ENCODE measurements at places on chromosomes 2 and 18.

DNA sequence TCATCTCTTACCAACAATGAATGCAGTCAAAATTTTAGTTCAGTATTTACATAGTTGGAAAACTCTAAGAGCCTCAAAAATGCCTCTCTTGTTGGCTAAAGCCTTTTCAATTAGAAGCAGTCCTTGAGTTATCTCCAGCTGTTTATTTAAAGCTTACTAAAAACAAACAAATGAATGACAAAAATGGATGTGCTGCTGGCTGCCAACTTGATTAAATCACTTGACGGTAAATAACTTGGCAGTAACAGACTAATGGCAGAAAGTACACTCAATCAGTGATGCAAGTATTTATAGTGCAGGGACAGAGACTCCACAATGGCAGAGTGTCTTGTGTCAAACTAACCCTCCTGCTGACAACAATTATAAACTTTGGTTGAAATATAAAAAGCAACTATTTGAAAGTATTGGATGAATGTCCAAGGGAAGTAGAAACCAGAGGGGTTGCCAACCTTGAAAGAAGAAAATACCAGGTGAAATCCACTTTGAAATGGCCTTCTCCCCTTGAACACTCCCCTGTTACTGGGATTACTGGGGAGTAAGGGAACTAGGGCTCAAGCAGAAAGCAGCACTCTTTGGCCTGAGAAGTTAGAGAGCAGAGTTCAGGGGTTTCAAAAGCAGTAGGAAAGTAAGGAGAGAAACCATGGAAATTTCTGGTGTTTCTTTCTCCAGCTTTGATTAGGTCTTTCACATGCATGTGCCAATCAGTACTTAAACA lies 245.2 kb upstream of the SPHKAP start:
- no peak for DNase-seq

DNA sequence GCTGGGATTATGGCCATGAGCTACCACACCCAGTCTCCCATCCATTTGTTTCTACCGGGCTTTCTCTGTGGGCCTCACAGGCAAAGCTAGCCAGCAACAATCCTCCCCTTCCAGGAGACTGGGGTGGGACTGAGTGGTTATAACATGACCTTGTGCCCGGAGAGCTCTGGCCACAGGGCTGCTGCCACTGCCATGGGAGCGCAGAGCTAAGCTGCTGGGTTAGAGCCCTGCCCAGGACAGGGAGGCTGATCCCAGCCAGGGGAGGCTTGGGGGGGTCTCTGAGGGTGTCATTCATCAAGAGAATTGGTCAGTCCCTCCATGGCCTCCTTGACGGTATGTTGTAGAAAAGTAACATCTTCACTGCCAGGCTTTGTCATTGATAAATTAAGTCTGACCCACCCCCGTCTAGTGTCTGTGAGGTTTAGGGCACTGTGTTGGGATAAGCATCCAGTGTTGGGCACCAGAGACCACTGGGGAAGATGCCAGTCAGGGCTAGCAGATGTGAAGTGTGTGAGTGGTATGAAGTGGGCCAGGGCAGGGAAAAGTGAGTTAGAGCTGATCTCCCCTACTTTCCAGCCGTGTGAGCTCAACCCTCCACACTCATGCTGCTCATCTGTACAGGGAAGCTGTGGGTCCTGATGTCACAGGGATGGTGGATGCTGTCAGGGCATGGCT lies 368.4 kb upstream of the HS6ST1 start:
- DNase-seq, result no peak

GRCh38 chr2:113220970-113221708 lies 47.4 kb downstream of the PSD4 start:
- no peak for DNase-seq

DNA sequence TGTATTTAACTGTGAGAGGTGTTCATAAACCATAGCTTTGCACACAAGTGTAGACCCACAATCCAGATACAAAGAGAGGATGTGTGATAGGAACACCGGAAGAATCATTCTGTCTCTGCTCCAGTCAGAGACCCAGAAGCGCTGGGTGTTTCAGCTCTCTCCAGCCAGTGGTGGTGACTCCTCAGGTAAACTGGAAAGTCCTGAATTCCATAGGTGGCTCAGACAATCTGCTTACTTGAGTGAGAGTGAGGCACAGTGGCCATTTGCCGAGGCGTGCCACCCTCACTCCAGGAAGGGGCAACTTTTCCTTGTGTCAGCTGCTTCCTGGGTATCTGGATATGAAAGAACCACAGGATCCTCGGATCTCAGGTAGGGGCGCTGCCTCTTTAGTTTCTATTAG lies 171.5 kb downstream of the KCNS3 start:
- no peak for DNase-seq

GRCh38 chr2:170047331-170048065 lies 130.4 kb upstream of the MYO3B start:
- no peak for DNase-seq

DNA sequence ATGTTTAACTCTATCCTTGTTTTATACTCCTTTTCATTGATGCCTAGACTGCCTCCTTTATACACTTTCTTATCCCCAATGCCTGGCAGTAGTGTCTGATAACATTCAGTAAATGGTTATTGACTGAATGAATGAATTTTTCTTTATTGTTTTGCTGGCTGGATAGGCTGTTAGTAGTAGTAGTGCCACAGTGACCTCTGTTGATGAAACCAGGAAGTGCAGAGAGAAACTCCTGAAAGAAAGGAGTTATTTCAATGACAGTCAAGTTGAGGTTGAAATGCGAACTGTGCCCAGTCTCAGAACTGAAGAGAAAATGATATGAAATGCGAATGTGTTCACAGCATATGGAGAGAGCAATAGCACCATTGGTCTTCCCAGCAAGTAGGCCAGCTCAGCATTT lies 26.8 kb upstream of the SLC9A2 start:
- DNase-seq, result no peak

GRCh38 chr18:44280479-44280878 lies 400.2 kb upstream of the SETBP1 start:
- no peak for DNase-seq

DNA sequence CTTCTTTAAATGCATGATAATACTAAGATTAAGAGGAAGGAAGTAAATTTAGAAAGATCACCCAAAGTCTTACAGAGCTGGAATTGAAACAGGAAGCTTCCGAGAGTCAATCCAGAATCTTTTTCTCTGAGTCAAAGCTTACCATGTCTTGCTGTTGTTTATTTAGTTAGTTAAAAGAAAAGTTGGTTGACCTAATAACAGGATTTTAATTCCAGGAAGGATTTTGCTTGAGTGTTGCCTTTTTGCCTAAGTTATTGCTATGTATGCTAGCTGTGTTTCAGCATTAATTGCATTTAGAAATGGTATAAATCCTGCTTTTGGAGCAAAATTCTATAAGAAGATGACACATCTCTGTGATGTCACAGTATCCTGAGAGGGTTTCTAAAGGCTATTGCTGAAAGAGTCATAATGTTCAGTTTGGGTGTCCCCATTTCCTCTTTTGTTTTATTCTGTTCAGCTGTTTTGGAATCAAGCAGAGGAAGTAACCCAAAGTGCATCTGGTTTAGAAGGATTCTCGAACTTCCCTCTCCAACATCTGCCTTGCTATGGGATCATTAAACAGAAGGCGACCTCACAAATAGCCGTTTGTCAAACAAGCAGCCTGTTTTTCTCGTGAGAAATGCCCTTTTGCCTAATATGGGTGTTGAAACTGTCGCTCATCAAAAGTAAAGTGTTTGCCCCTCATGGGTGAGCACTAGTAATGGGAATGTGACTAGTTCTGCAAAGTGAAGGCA lies 271.5 kb upstream of the MMADHC start:
- no peak for DNase-seq

GRCh38 chr2:37326285-37326684 lies 1.7 kb upstream of the PRKD3 start:
- no peak for DNase-seq

- no peak for DNase-seq
Observed at GRCh38 chr2:234914371-234915154, 37.3 kb upstream of the SH3BP4 start.

- DNase-seq, result no peak
Observed at GRCh38 chr2:96549466-96549785, 12.9 kb downstream of the ARID5A start.

GRCh38 chr18:25097057-25097456 lies 254.9 kb downstream of the ZNF521 start:
- no peak for DNase-seq

- DNase-seq, result no peak
Observed at GRCh38 chr2:20868377-20868776, 45.5 kb upstream of the LDAH start.

GRCh38 chr2:239496700-239497099 lies 95.9 kb upstream of the HDAC4 start:
- DNase-seq, result no peak

GRCh38 chr2:236205867-236206645 lies 37.9 kb upstream of the GBX2 start:
- DNase-seq, result no peak

GRCh38 chr2:28623582-28624405 lies 127.8 kb upstream of the PPP1CB start:
- DNase-seq, result no peak

DNA sequence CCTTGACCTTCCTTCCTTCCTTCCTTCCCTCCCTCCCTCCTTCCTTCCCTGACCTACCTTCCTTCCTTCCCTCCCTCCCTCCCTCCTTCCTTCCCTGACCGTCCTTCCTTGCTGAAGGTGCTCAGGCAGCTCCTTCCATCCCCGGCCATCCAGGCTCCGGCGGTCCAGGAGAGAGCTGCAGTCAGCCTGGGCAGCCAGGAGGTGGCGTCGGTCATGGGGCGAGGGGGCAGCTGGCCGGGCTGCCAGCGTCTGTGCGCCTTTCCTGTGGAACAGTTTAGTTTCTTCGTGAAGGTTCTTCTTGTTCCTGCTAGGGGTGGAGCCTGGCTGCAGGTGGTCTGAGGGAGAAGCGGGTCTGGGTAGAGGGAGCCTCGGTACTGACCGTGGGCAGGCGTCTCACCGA lies 15.7 kb downstream of the GPR35 start:
- DNase-seq, result peak; percentile 27

DNA sequence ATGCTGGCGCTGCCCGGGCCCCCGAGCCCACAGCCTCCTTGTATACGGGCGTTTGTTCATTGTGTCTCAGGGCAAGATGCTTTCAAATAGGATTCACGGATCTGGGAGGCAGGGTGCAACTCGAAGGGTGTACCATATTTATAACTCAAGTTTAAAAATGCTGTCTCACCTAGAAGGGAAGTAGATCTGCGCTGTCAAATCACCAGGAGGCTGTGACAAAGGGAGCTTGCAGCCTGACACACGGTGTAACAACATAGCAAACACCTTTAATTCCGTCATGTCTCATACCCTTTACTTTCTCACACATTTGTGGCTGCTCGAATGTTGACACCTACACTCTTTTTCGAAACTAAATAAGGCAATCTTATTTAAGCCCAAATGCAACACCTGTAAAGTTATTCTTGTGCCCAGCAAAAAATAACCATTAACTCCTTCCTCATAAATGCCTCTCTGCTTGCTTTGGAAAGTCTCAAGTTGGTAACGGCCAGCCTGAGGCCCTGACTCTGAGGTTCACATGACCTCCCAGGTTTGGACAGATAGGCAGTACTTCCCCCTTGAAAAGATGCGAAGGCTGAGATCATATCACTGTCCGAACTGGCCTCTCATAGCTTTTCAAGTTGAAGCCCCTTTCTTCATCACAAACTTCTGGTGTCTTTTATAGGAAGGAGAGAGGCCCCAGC lies 11.6 kb downstream of the ZEB2 start:
- DNase-seq, result no peak

GRCh38 chr2:174593041-174593440 lies 4.6 kb downstream of the WIPF1 start:
- DNase-seq, result no peak

DNA sequence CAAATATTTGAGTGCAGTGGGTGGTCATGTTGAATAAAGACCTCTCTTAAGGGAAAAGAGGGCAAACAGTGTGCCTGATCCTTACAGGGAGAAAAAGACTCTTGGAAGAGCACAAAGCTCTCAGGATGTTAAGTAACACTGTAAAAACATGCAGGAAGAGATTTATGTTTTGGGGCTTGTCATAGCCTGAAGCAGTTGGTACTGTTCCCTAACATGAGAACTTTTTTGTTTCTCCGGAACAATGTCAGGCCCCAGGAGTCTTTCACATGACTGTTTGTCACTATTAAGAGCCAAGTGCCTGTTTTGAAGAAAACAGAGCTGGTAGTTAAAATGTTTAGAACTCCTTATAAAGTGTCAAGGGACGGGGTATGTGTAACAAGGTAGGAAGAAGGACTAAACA lies 83.7 kb upstream of the B3GNT2 start:
- no peak for DNase-seq

- DNase-seq, result no peak
Observed at GRCh38 chr18:48059455-48060010, 129.1 kb upstream of the SMAD2 start.

All from NCI-H1694 (cell line).